GM23338 (cell line): ENCODE measurements at places on chromosomes 12 and 14. TPM values are rescaled to one million over a fixed set of nuclear protein-coding genes. Genes with fewer than 3 reads are reported as not detected.

DNA sequence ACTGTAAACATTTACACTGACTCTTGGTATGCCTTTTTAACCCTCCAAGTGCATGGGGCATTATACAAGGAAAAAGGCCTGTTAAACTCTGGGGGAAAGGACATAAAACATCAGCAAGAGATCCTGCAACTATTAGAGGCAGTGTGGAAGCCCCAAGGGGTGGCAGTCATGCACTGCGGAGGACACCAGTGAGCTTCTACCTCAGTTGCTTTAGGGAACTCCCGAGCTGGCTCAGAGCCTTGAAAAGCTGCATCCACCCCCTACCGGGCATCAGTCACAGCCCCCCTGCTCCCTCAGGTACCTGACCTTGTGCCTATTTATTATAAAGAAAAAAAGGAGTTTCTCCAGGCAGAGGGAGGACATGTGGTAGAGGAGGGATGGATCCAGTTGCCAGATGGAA is 695.6 kb upstream of the LMO3 start:
- peak; percentile 33 for DNase-seq
- H3K4me3 ChIP-seq: no peak overlapping the region
- peaks cover 4% of the 10 kb centered on the region; the same call in 1 of the 2 replicates for H3K36me3 ChIP-seq

GRCh38 chr12:47882781-47883546 is 21.8 kb downstream of the VDR start:
- H3K4me1 ChIP-seq: peaks cover 6% of the 10 kb centered on the region; the same call in 1 of the 2 replicates
- no peak overlapping the region for H3K4me3 ChIP-seq
- H3K36me3 ChIP-seq: no peaks in the 10 kb centered on the region
- peak; percentile 11 for DNase-seq
- no peak overlapping the region for H3K27ac ChIP-seq

RAPGEF3 gene
- total RNA-seq: 10.4 and 11.8 TPM in 2 replicates

EVL gene
- total RNA-seq: 43.9 and 50.5 TPM in 2 replicates

DNA sequence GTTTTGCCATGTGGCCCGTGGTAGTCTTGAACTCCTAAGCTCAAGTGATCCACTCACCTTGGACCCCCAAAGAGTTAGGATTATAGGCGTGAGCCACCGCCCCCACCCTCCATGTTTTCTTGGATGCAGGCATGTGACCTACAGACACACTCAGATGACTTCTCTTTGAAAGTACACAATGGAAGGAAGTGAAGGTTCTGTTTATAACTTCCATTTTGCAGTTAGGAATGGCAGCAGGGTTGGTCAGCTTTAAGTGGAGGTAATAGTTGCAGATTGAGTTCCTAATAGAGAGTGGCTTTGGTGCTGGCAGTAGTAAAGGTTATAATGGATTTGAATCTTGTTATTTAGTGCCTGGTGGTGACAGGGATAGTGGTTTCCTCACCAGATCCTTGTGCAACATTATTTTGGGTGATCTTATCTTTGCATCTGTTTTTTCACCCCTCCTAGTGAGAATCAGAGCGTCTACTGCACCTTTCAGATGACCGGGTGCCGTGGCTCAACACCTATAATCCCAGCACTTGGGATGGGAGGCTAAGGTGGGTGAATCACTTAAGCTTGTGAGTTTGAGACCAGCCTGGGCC is 15.3 kb downstream of the LARP4 start:
- H3K36me3 ChIP-seq: no peaks in the 10 kb centered on the region
- H3K4me3 ChIP-seq: no peak overlapping the region
- no peak for DNase-seq
- H3K27me3 ChIP-seq: no peaks in the 10 kb centered on the region
- no peak overlapping the region for H3K27ac ChIP-seq

CAPZA3 gene
- total RNA-seq: not detected in 2 replicates

BEGAIN gene
- 2.4 and 6.6 TPM in 2 replicates for total RNA-seq

C12orf50 gene
- total RNA-seq: 0.03 TPM in 1 of 2 replicates, not detected in the other
